ENCODE measurements at places on chromosomes 4 and X.

DNA sequence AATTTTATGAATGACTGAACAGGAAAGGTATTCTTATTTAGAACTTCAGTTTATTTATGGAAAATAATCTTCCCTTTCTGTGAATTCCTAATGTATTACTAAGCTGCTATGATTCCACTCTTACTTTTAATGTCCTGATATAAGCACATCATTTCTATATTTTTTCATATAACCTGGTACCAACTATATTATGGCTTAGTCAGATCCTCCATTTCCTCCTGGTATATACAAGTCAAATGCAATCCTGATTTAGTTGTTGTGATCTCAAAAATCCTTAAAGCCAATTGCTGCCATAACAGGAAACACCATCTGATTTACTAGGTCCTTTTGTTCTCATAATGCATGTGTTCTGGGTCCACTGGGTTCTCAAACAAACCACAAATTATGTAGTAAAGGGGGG, 26.8 kb downstream of the TRMT2B start:
- DNase-seq: no peak

GRCh38 chr4:123709336-123709735, 312.7 kb downstream of the SPRY1 start:
- DNase-seq: no peak

- no peak for DNase-seq
Measured at GRCh38 chr4:155952501-155952901, 1.2 kb downstream of the CTSO start.

GRCh38 chr4:163495900-163496299, 1.4 kb downstream of the TMA16 start:
- no peak for DNase-seq

DNA sequence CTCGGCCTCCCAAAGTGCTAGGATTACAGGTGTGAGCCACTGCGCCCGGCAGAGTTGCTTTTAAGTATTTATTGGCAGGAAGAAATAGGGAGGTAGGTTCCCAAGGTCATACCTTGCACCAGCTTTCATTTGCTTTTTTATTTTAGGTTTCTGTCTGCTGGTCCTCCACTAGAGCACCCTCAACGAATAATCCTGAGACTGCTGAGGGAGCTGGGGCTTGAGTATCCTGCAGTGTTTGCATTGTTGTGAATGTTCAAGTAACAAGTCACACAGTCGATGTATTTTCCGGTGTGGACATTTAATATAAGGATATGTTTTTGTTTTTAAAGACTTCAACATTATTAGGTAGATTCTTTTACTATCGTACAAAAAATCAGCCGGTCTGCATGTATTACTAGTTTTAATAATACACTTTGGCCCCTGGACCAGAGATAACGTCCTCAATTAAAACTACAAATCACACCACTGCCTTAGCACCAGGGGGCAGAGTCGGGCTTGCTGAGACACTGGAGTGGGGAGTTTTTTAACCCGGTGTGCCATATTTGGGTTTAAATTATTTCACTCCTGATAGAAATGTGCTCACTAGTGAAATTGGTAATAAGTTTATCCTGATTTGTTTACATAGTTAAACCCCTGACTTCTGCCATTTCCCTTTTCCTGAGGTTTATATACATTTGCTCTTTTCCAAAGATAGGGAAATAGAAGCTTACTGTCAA, 11.6 kb downstream of the SMIM20 start:
- no peak for DNase-seq

- DNase-seq: peak; percentile 87
Measured at GRCh38 chr4:140237616-140238350, 83.8 kb upstream of the MAML3 start.
